Activated CD8-positive, alpha-beta memory T cell treated with anti-CD3 and anti-CD28 coated beads, Interleukin-2, amount 10 ng/mL, durations not matched to agents 7 days and 5 days (primary cell): ENCODE measurements at places on chromosomes 6 and 20. TPM values are rescaled to one million over a fixed set of nuclear protein-coding genes. Genes with fewer than 3 reads are reported as not detected.
A peak's percentile ranks its signal among the peaks of the same experiment; 100 is the strongest.

RCAN2 gene
- 3.4 TPM for total RNA-seq

NR2E1 gene
- not detected for total RNA-seq

TRIM15 gene
- total RNA-seq: not detected

IL22RA2 gene
- not detected for total RNA-seq

TMEM239 gene
- not detected for total RNA-seq

TRPC4AP gene
- total RNA-seq: 56.9 TPM

SLC22A7 gene
- not detected for total RNA-seq

OPN5 gene
- not detected for total RNA-seq

- H3K27me3 ChIP-seq: no peaks in the 10 kb centered on the region
- no peak overlapping the region for H3K4me3 ChIP-seq
- no peak for DNase-seq
- H3K36me3 ChIP-seq: no peaks in the 10 kb centered on the region
- no peak overlapping the region for H3K27ac ChIP-seq
- no peaks in the 10 kb centered on the region for H3K4me1 ChIP-seq
Measured at GRCh38 chr6:124987999-124988591, 25.9 kb downstream of the RNF217 start.

DNA sequence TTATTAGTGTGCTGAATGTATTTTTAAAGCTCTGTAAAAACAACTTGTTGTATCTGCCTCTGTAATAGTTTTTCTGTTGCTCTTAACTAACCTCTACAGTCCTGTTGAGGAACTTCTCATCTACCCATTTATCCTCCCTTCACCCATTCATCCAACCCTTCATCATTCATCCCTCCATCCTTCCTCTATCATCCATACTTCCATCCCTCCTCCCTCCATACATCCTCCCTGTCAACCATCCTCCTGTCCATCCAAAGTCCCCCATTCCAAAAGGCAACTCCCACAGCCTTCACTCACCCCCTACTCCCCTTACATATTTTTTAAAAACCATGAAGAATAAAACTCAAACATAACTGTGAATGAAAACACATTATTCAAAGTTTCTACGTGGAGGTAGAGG lies 40.7 kb upstream of the SPDEF start:
- peaks cover 2% of the 10 kb centered on the region for H3K36me3 ChIP-seq
- H3K4me1 ChIP-seq: peaks cover 10% of the 10 kb centered on the region
- DNase-seq: no peak
- no peaks in the 10 kb centered on the region for H3K27me3 ChIP-seq

DNA sequence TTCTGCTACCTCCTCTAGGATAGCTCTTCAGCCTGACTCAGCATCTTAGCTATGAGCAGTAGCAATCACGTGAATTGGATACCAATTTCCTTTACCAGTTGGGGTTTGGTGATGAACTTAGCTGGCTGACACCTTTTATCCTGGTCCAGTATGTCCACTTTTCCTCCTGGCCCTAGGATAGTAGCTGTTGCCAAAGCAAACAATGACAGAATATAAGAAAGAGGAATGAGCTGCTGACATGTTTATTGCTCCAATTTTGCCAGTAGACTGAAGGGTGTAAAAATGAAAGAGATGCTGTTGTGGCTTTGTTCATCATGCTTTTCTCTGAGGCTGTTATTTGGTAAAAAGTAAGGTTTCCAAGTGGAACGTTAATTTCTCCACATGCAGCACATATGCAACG lies 168.3 kb upstream of the JAG1 start:
- H3K27me3 ChIP-seq: no peaks in the 10 kb centered on the region
- no peak for DNase-seq
- H3K4me1 ChIP-seq: no peaks in the 10 kb centered on the region
- no peak overlapping the region for H3K27ac ChIP-seq
- no peaks in the 10 kb centered on the region for H3K36me3 ChIP-seq
- H3K4me3 ChIP-seq: no peak overlapping the region

GRCh38 chr6:129709769-129710449 lies at the start of gene ARHGAP18:
TSS of gene ARHGAP18 (minus strand) at chr6:129710177. CDS start at chr6:129710136, 41 bp downstream.
- peaks cover 17% of the 10 kb centered on the region for H3K36me3 ChIP-seq
- peak within 1 kb of the TSS; percentile 87 for H3K27ac ChIP-seq
- H3K4me1 ChIP-seq: peaks cover 49% of the 10 kb centered on the region
- H3K4me3 ChIP-seq: peak within 1 kb of the TSS; percentile 92
- no peaks in the 10 kb centered on the region for H3K27me3 ChIP-seq
- peak; percentile 90 for DNase-seq

DNA sequence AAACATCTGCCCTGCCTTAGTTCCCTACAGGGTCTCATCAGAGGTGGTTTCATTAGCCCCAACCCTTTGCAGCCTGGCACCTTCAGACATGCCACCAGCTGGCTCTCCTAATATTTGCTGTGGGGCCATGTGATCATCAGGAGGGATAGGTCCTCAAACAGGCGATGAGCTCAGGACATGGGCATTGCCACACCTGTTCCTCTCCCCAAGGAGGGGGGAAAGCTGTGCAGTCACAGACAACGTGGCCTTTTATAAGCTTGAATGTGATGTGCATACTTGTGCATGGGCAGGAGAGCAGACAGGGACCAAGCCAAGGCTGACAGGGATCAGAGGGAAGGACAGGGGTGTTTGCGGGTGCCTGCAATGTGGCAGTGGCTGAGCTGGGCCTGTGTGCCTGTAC lies 78.8 kb upstream of the ZNFX1 start:
- no peak overlapping the region for H3K27ac ChIP-seq
- H3K27me3 ChIP-seq: peaks cover 17% of the 10 kb centered on the region
- H3K36me3 ChIP-seq: no peaks in the 10 kb centered on the region
- no peaks in the 10 kb centered on the region for H3K4me1 ChIP-seq
- H3K4me3 ChIP-seq: no peak overlapping the region
- DNase-seq: no peak

GRCh38 chr20:24102749-24103333 lies 114.3 kb upstream of the GGTLC1 start:
- no peak for DNase-seq
- no peaks in the 10 kb centered on the region for H3K36me3 ChIP-seq
- peaks cover 17% of the 10 kb centered on the region for H3K27me3 ChIP-seq
- H3K4me1 ChIP-seq: peaks cover 20% of the 10 kb centered on the region

GRCh38 chr6:102114402-102114801 lies 720.9 kb downstream of the GRIK2 start:
- H3K4me1 ChIP-seq: no peaks in the 10 kb centered on the region
- no peak overlapping the region for H3K4me3 ChIP-seq
- no peak overlapping the region for H3K27ac ChIP-seq
- no peaks in the 10 kb centered on the region for H3K36me3 ChIP-seq
- no peak for DNase-seq

- H3K36me3 ChIP-seq: no peaks in the 10 kb centered on the region
- no peak overlapping the region for H3K27ac ChIP-seq
- no peaks in the 10 kb centered on the region for H3K4me1 ChIP-seq
- DNase-seq: no peak
Measured at GRCh38 chr20:23659989-23660837, 22.5 kb upstream of the CST3 start.

DNA sequence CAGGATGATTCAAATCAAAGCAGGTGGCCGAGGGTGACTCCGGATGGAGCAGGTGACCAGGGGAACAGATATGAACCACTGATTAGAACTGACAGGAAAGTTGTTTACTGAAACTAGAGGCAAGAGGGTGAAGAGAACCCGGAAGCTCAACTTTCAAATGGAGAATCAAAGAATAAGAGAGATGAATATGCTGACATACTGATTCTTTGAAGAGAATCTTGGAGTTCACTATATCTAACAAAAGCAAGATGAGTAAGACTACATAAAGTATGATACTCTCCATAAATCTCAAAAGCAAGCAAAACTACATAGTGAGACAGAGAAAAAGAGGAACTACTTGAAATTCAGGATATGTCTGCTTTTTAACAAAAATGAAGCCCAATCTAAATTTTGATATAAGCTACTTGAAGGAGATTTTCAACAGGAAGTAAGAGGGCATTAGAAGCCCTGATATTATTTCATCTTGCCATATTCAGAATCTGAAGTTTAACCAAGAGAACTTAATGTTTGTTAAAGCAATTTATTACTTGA lies 4.0 kb upstream of the UBD start:
- peaks cover 65% of the 10 kb centered on the region for H3K27me3 ChIP-seq
- H3K4me3 ChIP-seq: no peak overlapping the region
- H3K27ac ChIP-seq: no peak overlapping the region
- no peaks in the 10 kb centered on the region for H3K36me3 ChIP-seq
- peaks cover 4% of the 10 kb centered on the region for H3K4me1 ChIP-seq
- DNase-seq: no peak

- peaks cover 57% of the 10 kb centered on the region for H3K36me3 ChIP-seq
- H3K4me3 ChIP-seq: peak overlapping the region; percentile 64
- peak overlapping the region; percentile 41 for H3K27ac ChIP-seq
- no peak for DNase-seq
- H3K27me3 ChIP-seq: no peaks in the 10 kb centered on the region
Measured at GRCh38 chr20:59028812-59029211, 3.3 kb downstream of the ATP5F1E start.

GRCh38 chr6:124937645-124938044 lies 24.6 kb upstream of the RNF217 start:
- no peaks in the 10 kb centered on the region for H3K36me3 ChIP-seq
- no peak overlapping the region for H3K4me3 ChIP-seq
- DNase-seq: no peak
- H3K4me1 ChIP-seq: no peaks in the 10 kb centered on the region
- no peak overlapping the region for H3K27ac ChIP-seq
- no peaks in the 10 kb centered on the region for H3K27me3 ChIP-seq

GRCh38 chr6:17870300-17871188 lies 116.9 kb downstream of the KIF13A start:
- no peak overlapping the region for H3K4me3 ChIP-seq
- no peaks in the 10 kb centered on the region for H3K4me1 ChIP-seq
- no peaks in the 10 kb centered on the region for H3K36me3 ChIP-seq
- DNase-seq: no peak
- H3K27me3 ChIP-seq: peaks cover 45% of the 10 kb centered on the region

DNA sequence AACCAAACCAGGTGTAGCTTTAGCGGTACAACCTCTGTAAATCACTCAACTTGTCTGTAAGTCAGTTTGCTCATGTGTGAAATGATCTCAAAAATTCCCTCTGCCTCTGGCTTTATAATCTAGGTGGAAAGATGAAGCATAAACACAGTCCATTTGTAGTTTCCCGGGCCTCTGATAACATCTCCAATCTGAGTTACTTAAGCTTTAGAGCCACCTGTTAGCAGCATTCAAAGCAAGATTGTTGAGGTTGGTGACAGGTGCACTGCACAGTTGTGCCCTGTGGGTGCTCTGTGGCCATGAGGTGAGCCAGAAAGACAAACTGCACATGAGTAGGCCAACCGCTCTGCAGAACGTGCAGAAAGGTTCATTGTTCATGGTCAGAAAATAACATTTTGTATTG lies 53.7 kb downstream of the MOCS1 start:
- no peaks in the 10 kb centered on the region for H3K27me3 ChIP-seq
- no peak for DNase-seq
- H3K4me3 ChIP-seq: no peak overlapping the region
- no peak overlapping the region for H3K27ac ChIP-seq

DNA sequence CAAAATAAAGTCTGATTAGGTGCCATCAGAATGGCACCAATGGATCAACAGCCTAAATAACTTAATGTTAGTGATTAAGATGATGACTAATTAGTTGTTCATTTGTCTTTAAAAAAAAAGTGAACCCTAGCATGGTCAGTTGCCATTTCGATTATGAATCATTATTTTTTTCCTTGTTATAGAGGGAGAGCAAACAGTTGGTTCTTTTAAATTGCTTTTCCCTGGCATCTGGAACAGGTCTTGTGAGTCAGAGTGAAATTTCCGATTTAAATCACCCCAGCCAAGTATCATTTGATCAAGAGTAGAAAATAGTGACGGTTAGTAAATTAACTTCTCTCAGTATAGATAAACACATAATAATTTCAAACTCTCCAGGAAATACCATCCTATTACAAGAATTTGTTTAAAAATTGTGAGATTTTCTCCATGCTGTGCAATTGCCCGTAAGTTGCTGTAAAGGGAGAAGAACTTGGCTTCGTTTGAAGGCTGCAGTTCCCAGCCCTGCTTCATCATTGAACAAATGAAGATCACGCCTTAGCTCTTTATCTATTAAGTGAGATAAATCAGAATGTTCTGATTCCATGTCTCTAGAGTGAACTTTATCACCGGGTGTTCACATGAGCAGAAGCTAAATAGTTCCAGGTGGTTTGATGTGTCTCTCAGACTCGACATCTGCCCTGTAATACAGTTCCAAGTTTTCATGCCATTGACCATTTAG lies 741.3 kb downstream of the DOK5 start:
- no peaks in the 10 kb centered on the region for H3K4me1 ChIP-seq
- no peak overlapping the region for H3K4me3 ChIP-seq
- H3K36me3 ChIP-seq: no peaks in the 10 kb centered on the region
- H3K27ac ChIP-seq: no peak overlapping the region
- no peaks in the 10 kb centered on the region for H3K27me3 ChIP-seq
- DNase-seq: no peak

DNA sequence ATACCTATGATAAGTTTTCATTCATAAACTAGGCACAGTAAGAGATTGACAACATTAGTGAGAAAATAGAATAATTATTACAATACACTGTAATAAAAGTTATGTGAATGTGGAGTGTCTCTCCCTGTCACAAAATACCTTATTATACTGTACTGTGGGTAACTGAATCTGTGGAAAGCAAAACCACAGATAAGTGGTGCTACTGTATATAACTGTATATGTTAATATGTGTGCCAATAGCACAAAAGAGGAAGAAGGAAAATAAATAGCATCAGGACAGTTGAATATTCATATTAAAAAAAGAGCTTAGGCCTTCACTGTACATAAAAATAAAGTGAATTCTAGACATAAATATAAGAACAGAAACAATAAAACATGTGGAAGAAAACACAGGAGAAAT lies 243.5 kb downstream of the CDKAL1 start:
- H3K27ac ChIP-seq: no peak overlapping the region
- no peak for DNase-seq
- H3K36me3 ChIP-seq: peaks cover 17% of the 10 kb centered on the region
- no peaks in the 10 kb centered on the region for H3K27me3 ChIP-seq
- H3K4me1 ChIP-seq: peaks cover 6% of the 10 kb centered on the region

DNA sequence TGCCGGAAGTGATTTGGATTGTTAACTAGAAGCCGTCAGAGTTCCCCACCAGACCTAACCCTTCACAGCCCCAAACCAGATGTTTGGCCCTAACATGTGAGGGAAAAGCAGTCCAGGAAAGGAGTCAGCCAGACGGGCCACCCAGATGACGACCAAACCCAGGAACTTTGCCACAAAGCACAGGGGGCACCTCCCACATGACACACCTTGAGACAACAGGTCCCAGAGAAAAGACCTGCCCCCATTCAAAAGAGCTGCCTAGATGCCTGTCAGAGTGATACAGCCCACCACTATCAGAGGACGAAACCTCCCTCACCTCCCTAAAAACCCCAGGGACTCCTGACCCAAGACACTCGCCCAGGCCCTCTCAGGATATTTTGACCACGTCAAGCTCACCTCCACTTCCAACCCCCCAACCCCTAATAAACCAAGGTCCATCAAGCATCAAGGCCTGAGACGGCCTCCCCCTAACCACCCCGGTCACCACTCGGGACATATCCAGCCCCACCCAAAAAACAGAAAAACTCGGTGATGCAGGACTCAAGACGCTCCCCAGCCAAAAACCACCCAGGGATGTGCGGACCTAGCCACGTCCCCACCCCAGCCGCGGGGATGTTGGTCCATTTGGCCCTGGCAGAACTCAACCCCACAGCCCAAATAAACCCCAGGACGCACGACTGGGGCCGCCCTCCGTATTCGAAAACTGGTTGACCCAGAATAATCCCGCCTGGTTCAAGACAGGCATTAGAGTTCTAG lies 662 bp downstream of the ZNF343 start:
- peaks cover 20% of the 10 kb centered on the region for H3K4me1 ChIP-seq
- peak overlapping the region; percentile 96 for H3K27ac ChIP-seq
- H3K27me3 ChIP-seq: peaks cover 16% of the 10 kb centered on the region
- peak overlapping the region; percentile 96 for H3K4me3 ChIP-seq
- no peak for DNase-seq
- peaks cover 5% of the 10 kb centered on the region for H3K36me3 ChIP-seq

- no peak overlapping the region for H3K4me3 ChIP-seq
- no peaks in the 10 kb centered on the region for H3K36me3 ChIP-seq
- H3K27ac ChIP-seq: no peak overlapping the region
- no peaks in the 10 kb centered on the region for H3K4me1 ChIP-seq
- H3K27me3 ChIP-seq: no peaks in the 10 kb centered on the region
Measured at GRCh38 chr6:11919771-11920440, 92.2 kb upstream of the HIVEP1 start.
